ENCODE measurements at places on chromosomes 11 and 22.

- no peak for DNase-seq
These were observed 12.7 kb upstream of the CYP2R1 start for GRCh38 chr11:14904745-14905103.

GRCh38 chr11:63918507-63919191 lies 1.7 kb upstream of the RCOR2 start:
- DNase-seq, result no peak

GRCh38 chr11:117176186-117176585 lies 2.4 kb upstream of the SIDT2 start:
- DNase-seq, result no peak

DNA sequence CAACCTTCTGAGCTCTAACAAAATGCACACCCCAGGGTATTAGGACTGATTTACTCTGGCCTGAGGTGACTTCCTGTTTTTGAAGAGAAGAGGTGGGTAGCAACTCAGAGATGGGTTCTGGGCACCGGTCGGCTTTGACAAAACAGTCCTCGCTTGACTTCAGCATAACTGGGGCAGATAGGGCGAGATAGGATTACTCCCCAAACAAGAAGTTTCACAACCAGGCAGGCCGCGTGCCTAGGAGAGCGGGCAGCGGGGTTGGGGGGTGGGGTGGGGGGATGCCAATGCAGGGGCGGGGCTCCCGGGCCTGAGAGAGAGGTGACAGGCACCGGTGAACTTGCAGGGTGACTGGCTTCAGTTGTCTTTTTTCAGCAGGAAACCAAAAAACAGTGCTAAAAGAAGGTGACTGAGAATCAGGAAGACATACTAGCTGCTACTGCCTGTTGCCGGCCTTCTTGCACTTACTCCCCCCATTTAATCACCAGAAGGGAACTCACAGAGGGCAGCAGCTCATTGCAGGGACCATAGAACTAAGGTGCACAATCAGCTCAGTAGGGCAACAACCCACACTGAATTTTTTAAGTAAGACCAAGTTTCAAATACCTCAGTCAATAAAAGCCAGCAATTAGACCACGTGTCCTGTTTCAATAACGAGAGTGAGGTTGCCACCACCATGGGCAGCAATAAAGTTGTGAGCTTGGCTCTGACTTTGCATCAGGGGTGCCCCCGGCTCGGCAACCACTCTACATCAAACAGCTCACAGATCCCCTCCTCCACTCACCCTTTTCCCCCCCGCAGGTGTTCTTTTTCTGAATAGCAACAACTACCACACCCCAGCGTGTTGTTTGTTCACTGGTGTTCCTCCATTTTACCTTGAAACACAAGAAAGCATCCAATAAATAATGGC lies 37.2 kb upstream of the ETS1 start:
- no peak for DNase-seq

DNA sequence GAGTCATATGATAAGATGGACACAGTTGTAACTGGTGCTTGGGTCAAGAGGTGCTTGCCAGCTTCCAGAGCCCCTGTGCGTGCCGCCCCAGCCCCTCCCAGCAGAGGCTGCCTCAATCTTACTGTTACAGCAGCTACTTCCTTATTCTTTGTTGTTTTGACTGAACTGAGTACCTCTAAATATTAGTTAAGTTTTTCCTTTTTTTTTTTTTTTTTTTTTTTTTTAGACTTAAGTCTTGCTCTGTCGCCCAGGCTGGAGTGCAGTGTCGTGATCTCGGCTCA lies 8.8 kb downstream of the ZBED4 start:
- DNase-seq, result no peak

Data from NCI-H446 treated with DMSO at 0.1 percent for 48 hours (cell line).